D341Med (cell line): ENCODE measurements at places on chromosomes 3 and 15.

DNA sequence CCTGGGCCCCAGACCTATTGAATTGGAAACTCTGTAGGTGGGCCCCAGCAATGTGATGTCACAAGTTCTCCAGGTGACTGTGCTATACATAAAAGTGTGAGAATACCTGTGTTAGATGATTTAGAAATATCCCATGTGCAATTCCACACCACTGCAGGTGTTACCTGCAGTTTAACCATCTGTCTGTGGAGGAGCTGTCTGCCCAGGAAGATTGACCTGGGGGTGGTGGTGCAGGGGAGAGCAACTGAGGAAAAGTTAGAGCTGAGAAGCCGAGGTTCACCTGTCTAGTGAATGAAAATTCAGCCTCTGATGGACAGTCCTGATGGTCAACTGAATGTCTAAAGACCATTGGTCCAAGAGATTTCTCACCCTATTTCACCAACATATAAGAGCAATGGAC lies 132.2 kb upstream of the SLC24A5 start:
- no peak for DNase-seq

GRCh38 chr3:144351773-144352365 lies 380.2 kb downstream of the DIPK2A start:
- no peak for DNase-seq

GRCh38 chr3:147962408-147963164 lies 553.4 kb downstream of the ZIC1 start:
- DNase-seq = no peak

DNA sequence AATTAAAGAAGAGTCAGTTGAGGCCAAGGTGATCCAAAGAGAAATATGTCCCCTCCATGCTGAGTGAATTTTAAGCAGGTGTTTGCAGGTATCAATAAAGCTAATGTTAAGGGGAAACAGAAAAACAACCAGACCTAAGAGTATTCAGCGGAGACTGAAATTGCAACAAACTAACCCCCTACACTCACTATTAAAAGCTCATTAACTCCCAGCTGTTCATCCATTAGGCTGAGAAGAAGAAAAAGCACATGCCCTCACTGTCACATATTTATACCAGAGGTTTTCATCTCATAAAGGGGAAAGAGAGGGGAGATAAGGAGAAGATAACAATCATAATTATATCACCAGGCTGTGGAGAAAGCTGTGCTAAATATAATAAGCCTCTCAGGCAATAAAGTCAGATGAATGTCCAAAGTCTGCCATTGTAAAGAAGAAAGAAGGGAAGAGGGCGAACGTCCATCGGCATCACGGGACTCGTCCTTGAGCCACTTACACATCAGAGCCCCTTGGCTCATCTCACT lies 145.2 kb downstream of the TAFA4 start:
- DNase-seq = no peak

DNA sequence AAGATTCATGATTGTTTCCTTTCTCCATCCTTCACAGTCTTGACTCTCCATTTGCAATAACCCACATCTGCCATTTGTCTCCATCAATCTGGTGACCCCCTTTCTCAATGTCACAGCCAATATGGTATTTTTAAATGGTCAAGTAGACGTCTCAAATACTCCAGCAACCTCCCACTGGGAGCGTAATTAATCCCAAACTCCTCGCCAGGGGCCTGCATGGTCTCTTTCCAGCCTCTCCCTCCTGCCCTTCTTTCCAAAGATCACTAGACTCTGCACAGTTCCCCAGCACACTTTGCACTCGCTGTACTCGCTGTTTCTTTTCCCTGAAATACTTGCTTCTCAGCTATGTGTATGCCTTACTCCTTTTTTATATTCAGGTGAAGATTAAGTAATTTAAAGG lies 115.3 kb downstream of the PLCH1 start:
- DNase-seq = no peak

- DNase-seq = peak; percentile 41
These were observed 192.6 kb upstream of the LYSMD4 start for GRCh38 chr15:99925661-99926461.

GRCh38 chr15:81163961-81164800 lies 30.1 kb downstream of the CFAP161 start:
- DNase-seq = no peak
